Hematopoietic multipotent progenitor cell treated with erythropoietin and hydrocortisone succinate and interleukin-3 and kit ligand, for 8 days (in vitro differentiated cells): ENCODE measurements at places on chromosomes 16 and 17.
A peak's percentile ranks its signal among the peaks of the same experiment; 100 is the strongest.

GRCh38 chr16:49634235-49635008, 221.5 kb downstream of the ZNF423 start:
- DNase-seq, result no peak

DNA sequence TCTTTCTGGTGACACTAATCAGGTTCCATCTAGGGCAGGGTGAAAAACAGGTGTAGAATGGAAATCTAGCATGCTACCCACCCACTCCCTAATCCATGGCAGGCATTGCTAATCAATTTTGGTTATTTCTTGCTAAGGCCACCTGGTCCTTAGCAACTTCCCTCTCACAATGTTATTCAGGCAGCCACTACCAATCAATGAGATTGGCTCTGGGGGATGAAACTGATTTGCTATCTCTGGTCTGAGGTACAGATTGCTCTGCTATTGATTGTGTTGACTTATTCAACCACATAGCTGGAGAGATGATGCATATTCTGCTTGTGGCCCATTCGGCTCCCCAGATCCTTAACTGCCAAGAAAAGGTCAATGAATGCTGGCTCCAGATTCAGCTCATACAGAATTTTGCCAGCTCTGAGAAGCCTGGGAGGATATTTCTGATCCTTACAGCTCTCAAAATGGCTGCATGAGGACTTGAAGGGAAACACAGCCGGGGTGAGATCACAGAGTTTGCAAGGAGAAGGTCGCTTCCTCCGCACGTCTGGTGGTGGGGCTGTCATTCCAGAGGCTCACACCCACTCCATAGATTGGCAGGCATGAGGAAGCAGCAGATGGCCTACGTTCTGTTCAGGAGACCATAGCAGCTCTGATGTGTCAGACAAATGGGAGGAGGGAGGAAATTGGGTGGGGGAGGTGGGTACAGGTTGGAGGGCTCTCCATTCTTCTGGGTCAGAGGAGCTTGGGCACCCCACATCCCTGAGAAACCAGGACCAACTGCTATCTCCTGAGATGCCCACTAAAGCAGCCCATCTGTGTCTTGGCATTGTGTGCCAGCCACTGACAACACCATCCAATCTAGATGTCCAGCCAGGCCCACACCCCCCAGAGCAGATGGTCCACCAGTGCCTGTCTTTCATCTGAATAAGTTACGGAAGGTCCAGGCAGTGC, 22.3 kb downstream of the SEZ6 start:
- DNase-seq, result no peak

DNA sequence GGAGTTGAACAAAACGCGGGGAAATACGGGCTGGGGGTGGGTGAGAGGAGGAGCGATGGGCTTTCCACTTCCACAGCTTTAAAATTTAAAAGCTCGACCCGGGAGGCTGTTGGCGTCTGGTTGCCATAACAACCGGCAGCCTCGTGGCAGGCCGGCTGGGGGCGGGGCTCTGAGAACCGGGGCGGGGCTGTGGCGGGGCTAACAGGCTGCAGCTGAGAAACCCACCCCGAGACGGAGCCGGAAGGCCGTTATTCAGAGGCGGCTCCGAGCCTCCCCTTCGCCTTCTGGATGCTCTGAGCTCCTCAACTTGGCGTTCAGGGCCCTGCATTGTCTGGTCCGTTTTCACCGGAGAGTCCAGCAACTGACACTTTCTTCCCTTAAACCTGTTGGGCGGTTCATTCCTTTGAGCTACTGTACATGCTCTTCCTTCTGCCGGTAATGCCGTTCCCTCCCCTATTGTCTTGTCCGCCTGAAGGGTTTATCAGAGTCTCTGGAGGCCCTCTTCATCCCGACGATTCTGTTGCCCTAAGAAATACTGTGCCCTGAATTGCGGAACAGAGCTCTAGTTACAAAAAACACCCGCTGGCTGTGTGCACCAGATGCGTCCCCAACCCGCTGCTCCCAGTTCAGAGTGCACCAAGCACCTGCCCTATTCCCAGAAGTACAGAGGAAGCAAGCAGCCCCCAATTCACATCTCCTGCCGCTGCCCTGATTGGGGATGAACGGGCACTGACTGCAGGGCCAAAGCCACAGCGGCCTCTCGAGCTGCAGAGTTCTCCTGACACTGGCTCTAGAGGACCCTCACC, 596 bp downstream of the DNAAF8 start:
- DNase-seq, result peak; percentile 80

DNA sequence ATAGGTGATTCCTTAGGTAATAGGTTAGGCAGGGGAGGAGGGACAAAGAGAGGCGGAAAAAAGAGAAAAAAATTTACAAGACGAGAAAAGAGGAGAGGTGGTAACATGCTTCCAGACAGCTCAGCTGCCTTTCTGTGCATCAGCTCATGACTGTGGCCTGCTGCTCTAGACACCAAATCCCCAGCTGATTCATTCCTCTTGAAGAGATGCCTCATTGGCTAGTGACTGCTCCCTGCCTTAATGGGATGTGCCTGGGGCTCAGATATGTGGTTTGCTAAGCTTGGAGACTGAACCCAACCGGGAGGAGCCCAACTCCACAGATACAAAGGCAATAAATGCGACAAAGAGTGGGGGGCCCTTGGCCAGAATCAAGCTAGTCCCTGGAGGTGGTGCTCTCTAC, 105.9 kb upstream of the FAM20A start:
- no peak for DNase-seq

GRCh38 chr16:1351582-1352362, at the start of the genes GNPTG and TSR3:
GNPTG (plus strand) TSS chr16:1351931; CDS start chr16:1351966, 35 bp downstream.
TSR3 (minus strand) TSS chr16:1351878; CDS start chr16:1351804, 74 bp downstream.
- peak; percentile 90 for DNase-seq

GRCh38 chr16:19595043-19595767, 39.7 kb downstream of the VPS35L start:
- DNase-seq, result no peak

DNA sequence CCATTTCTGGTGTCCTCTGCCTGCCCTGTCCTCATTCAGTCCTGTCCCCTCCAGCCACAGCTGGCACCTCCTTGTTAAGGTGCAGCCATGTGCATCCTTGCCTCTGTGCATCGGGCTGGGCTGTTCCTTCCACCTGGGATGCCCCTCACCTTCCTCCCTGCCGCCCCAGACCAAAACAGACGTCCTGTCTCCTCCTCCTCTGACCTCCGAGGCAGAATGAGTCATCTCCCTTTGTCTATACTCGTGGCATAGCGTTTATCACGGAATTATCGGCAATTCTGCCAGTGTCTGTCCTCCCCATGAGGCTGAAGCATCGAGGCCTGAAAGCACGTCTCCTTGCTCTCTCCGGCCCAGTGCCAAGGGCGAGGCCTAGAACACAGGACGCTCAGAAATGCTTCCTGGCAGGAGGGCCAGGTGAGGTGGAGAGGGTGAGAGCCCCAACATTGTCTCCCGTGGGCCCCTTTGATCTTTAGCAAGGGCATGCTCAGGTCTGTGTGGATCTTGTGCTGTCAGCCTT, 4.6 kb downstream of the RAI1 start:
- peak; percentile 87 for DNase-seq

DNA sequence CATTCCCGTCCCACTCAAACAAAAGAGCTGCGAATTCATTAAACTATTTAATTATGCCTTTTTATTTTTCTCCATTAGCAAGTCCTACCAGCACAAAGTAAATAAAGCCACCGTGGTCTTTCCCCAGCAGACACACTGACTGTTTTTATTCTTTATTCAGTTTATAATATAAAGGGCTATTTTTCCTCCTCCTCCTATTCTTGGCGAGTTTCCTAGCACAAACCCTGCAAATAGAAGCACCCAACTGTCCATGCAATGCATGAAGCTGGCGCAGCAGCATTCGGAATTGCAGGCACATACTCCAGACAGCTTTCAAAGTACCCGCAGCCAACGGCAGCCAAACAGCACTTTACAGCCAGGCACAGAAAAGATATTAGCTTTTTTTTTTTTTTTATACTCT, 583.4 kb upstream of the PSMD7 start:
- no peak for DNase-seq

DNA sequence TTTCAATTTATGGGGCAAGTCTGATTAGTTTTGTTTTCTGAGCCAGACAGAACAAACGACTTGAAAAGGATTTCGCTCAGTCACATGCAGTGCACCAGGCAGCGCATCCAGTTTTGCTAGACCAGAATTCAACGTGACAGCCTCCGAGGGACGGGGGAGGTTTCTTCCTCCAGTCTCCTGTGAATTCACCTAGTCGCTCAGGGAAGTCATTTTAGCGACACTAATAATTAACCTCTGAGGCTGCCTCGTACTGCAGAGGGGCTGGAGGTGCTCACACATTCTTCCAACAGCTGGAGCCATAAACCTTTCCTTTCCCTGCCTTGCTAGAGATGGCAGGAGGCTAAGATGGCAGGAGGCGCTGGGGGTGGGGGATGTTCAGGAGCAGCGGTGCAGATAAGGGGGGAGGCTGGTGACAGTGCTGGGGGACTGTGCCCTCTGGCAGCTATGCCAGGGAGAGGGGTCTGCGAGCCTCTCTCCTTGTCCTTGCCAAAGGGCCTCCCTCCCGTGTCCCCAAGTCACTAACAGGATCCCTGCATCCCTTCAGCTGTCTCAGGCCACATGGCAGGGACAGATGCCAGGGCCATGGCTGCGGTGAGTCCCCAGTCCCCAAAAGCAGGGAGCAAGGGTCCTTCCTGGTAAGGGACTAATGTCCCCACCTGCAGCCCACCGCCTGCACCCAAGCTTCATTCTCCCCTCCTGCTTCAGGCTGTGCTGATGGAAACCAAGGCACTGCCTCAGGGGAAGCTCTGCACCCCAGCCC, 24.0 kb downstream of the MXRA7 start:
- DNase-seq, result no peak
